ENCODE measurements at places on chromosomes 4 and X.
A peak's percentile ranks its signal among the peaks of the same experiment; 100 is the strongest.

GRCh38 chrX:129701624-129702069, 37.1 kb upstream of the XPNPEP2 start:
- DNase-seq = no peak

DNA sequence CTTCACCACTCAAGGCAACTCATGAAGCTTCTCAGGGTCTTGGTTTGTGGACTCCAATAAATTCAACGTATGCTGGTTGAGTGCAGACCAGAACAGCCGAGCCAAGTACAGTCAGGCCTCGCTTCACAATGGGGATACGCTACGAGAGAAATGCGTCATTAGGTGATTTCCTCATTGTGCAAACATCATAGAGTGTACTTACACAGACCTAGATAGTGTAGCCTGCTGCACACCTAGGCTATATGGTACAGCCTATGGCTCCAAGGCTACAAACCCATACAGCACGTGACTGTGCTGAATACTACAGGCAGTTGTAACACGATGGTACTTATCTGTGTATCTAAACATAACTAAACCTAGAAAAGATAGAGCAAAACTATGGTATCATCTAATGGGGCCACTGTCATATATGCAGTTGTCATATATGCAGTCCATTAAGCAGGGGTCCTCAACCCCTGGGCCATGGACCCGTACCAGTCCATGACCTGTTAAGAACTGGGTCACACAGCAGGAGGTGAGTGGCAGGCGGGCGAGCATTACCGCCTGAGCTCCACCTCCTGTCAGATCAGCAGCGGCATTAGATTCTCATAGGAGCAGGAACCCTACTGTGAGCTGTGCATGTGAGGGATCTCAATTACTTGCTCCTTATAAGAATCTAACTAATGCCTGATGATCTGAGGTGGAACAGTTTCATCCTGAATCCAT, 31.5 kb downstream of the RTL5 start:
- peak overlapping the region; percentile 54 for H3K4me3 ChIP-seq
- no peaks in the 10 kb centered on the region for H3K36me3 ChIP-seq
- DNase-seq = no peak
- H3K27me3 ChIP-seq = peaks cover 9% of the 10 kb centered on the region
- H3K4me1 ChIP-seq = peaks cover 69% of the 10 kb centered on the region

DNA sequence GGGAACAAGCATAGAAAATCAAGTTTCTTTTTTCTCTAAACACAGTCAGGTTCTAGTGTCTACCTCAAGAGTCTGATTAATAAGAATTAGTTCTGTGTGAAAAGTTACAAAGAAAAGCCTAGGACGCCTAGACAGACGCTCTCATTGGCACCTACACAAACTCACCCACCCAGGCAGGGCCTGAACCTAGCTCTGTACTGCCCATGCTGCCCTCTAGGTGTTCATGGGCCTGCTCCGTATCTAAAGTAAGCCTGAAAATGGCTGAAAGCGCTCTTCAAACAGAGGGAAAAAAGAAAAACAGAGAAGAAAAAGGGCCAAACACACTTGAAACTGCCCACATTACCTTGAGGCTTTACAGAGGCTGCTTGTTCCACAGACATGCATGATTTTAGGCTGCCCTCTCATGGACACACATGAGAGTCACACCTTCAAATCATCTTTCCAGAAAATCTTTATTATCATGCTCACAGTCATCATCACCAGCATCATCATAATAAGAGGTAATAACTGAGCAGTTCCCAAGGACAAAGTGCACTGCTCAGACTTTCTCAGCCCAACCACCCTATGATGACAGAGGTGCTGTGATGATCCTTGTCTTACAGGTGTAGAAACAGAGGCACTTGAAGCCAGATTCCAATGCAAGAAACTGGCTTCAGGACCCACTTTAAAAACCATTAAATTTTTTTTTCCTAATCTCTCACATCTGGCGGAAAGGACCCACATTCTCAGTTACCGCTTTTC, 49.6 kb downstream of the MAP7D2 start:
- H3K36me3 ChIP-seq = no peaks in the 10 kb centered on the region
- H3K4me3 ChIP-seq = no peak overlapping the region
- no peak overlapping the region for H3K27ac ChIP-seq
- peaks cover 6% of the 10 kb centered on the region for H3K4me1 ChIP-seq
- peak; percentile 32 for DNase-seq
- no peaks in the 10 kb centered on the region for H3K27me3 ChIP-seq

DNA sequence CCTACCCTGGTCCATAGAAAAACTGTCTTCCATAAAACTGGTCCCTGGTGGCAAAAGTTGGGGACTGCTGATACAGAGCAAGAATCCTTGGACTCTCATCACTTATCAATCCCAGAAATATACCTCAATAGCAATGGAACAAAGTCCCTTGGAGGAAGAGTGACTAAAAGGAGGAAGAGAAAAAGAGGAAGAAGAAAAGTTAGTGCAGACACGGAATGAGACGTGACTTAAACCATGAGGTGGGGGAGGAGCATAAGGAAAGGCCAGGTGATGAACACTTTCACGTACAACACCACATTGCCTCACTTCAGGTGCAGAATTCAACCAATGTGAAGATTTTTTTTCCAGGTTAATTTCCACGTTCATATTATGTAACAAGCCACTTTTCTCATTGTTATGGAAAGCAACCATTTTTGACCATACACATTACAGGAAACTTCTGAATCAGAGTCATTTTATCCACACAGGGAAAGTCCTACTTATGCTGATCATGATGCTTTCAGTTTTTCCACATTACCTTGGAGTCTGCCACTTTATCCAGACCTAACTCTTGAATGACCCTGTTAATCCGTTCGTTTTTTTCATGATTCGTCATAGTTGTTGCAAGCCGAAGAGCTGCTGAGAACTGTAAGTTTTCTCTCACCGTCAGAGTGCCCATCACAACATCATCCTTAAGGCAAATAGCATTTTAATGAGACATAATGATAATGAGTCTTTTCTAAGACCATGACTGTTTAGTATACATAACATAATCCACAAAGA, 27.7 kb downstream of the ABCG2 start:
- no peaks in the 10 kb centered on the region for H3K4me1 ChIP-seq
- no peaks in the 10 kb centered on the region for H3K36me3 ChIP-seq
- no peak overlapping the region for H3K4me3 ChIP-seq
- no peak overlapping the region for H3K27ac ChIP-seq
- no peaks in the 10 kb centered on the region for H3K27me3 ChIP-seq
